Esophagus (tissue), 2 donors: ENCODE measurements at places on chromosomes 16 and 17. TPM values are rescaled to one million over a fixed set of nuclear protein-coding genes. Genes with fewer than 3 reads are reported as not detected.

PRAC1 gene
- polyA plus RNA-seq: not detected

CLEC18A gene
- polyA plus RNA-seq: 0.92 TPM

TBC1D28 gene
- polyA plus RNA-seq: not detected

CCL7 gene
- not detected for polyA plus RNA-seq

ST6GALNAC2 gene
- polyA plus RNA-seq: 20.2 TPM

STH gene
- polyA plus RNA-seq: not detected
